ENCODE measurements at places on chromosomes 4 and X. TPM values are rescaled to one million over a fixed set of nuclear protein-coding genes. Genes with fewer than 3 reads are reported as not detected.

DNA sequence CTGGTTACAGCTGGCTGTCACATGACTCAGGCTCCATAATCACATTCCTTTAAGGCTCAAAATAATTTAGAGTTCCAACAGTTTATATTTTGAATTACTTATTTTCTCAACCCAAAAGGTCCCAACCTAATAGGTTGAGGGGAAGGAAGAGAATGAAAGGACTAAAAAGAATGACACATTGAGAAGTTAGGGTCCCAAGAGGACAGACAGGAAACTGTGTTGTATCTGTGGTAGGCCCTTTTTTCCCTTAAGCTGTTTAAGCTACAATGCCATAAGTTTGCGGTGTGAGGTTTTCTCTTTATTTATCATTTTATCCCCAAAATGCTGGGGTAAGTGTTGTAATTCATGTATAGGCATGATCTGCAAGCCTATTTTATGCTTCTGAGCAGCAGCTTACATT lies 290.2 kb downstream of the ZNF674 start:
- no peak overlapping the region for H3K27ac ChIP-seq
- no peak overlapping the region for H3K4me3 ChIP-seq
- no peaks in the 10 kb centered on the region for H3K4me1 ChIP-seq
- H3K27me3 ChIP-seq, result no peaks in the 10 kb centered on the region
- H3K36me3 ChIP-seq, result no peaks in the 10 kb centered on the region

- DNase-seq, result no peak
- no peak overlapping the region for H3K27ac ChIP-seq
- no peaks in the 10 kb centered on the region for H3K36me3 ChIP-seq
- H3K4me1 ChIP-seq, result no peaks in the 10 kb centered on the region
Measured at GRCh38 chr4:132818091-132818490, 331.0 kb upstream of the PCDH10 start.

DNA sequence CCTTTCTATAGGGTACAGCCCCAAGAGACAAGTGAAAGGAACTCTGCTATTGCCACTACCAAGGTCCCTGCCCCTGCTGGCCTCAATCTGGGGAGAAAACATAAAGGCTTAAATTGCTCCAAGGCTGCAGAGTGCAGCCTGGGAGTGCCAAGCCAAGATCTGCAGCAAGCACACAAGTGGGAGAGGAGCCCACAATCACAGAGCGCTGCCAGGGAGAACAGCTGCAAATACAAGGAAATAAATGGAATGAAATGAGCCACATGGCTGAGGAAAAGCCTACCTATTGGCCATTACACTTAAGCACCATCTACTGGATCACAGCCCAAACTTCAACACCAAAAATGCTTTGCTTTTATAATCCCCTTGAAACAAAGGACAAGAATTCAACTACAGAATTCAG lies 582.4 kb downstream of the FAM133A start:
- H3K36me3 ChIP-seq, result no peaks in the 10 kb centered on the region
- H3K4me3 ChIP-seq, result no peak overlapping the region
- no peak overlapping the region for H3K27ac ChIP-seq
- H3K27me3 ChIP-seq, result no peaks in the 10 kb centered on the region

GRCh38 chr4:186095406-186095805 lies 9.1 kb upstream of the FAM149A start:
- H3K4me3 ChIP-seq, result no peak overlapping the region
- H3K4me1 ChIP-seq, result no peaks in the 10 kb centered on the region
- DNase-seq, result no peak
- no peak overlapping the region for H3K27ac ChIP-seq
- no peaks in the 10 kb centered on the region for H3K36me3 ChIP-seq
- H3K27me3 ChIP-seq, result no peaks in the 10 kb centered on the region

- DNase-seq, result no peak
- H3K27me3 ChIP-seq, result no peaks in the 10 kb centered on the region
- H3K36me3 ChIP-seq, result no peaks in the 10 kb centered on the region
- peaks cover 2% of the 10 kb centered on the region for H3K4me1 ChIP-seq
- no peak overlapping the region for H3K4me3 ChIP-seq
Measured at GRCh38 chrX:119784747-119785446, 6.5 kb downstream of the RPL39 start.

RHOXF1 gene
- 1.2 TPM for total RNA-seq

CPE gene
- total RNA-seq, result 114 TPM

TRAM1L1 gene
- total RNA-seq, result 2.2 TPM

ATP1B4 gene
- not detected for total RNA-seq

SMIM31 gene
- total RNA-seq, result not detected
